ENCODE measurements at places on chromosomes 5 and 9.

DNA sequence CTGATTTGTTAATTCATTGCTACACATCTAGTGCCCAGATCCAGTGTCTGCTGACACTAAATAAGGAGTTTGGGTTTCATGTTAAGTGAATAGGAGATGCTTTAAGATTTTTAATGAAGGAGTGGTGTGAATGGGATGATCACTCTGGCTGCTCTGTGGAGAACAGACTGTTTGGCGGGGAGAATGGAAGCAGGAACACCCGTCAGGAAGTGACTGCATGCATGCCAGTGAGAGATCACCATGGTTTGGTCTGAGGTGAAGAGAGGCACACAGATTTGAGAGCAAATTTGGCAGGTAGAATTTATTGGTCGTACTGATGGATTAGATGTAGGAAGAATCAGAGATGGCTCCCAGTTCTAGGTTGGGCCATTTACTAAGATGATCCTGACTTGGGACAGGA is 19.8 kb downstream of the ATP6V0E1 start:
- no peak for DNase-seq

DNA sequence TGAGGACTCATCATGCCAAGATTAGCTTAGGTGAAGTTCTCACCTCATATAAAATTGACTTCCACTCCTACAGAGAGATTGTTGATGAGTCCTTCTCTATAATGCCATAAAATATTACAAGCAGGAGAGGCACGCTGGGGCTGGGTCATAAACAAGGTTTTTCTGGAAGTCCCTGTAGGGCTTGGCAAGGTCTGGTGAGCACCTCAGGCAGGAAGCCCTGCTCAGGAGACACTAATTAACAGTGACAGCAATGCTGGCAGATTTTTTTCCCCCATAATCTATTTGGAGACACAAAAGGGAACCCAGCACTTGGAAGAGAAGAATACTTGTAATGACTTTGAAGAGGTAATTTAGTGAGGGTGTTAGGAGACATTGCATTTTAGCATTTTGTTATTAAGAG is 118.7 kb downstream of the DIRAS2 start:
- DNase-seq = no peak

GRCh38 chr9:35604578-35605350 is at the start of gene TESK1:
TSS of gene TESK1 (plus strand) at chr9:35605262. CDS start at chr9:35605620, 358 bp downstream.
- DNase-seq = peak; percentile 83

DNA sequence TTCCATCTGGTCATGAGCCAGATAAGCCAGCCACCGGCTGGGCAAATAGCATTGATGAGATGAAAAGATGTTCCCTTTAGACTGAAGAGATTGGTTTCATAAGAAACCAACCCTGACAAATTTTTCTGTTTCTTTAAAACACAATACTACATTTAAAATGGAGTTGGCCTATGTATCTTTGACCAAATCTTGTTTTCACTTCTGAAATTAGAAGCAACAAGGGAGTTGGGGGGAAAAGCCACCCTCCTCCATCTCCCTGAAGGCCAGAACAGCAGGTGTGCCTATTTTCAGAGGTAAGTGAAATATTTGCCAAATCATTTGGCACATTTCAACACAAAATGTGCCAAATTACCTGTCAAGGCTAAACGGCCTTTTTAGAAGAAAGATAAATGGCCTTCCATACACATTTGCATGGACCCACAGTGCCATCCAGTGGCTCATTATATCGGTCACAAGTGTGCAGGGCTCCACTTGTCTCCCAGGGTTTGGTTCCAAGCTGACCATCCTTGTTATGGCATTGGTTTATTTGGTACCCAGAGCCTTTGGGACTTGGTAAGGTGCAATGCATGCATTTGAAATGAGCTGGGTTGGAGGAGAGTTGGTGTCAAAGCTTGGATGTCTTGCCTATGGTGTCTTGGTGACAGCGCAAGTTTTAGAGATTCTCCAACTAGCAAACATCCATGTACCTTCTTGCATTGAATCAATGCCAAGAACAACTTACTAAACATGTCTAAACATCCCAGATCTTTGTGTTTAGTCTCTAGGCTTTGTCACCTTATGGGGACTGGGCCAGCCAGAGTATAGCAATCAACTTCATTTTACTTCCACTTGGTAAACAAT is 372.0 kb upstream of the KIF2A start:
- DNase-seq = no peak

DNA sequence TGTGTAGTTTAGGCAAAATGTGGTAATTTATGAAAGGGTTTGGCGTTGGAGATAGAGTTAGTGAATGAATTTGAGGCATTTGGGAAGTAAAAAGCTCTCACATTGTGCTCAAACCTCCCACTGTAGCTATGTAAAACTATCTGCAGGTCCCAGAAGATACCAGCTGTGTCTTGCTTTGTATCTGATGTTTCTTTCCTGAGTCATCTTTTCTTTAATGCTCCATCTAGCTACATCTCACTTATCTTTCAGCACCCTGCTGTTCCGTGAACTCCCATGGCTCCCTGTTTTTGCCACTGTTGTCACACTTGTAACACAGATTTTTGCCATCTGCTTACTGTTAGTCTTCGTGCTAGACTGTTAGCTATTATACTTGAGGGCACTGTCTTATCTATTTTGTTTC is 253.1 kb downstream of the NPR3 start:
- DNase-seq = no peak

DNA sequence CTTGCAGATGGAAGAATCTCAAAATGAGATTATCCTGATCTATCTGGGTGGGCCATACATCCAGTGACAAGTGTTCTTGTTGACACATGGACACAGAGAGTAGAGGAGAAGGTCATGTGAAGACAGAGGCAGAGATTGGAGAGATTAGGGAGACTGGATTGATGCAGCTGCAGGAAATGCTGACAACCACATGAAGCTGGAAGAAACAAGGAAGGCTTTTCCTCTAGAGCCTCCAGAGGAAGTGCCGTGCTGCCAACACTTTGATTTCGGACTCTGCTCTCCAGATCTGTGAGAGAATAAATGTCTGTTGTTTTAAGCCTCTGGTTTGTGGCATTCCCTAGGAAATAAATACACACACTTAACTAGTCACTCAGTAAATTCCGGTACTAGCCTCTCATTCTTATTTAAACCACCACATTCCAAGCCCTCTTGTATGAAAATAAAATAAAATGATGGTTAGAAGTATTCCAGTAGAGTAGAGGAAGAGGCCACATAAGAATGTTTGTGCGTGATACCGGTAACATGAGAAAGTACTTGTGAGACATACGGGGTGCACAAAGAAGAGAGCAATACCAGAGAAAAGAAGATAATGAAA is 110.9 kb upstream of the DMAC1 start:
- peak; percentile 71 for DNase-seq

GRCh38 chr5:88251048-88251711 is 17.5 kb downstream of the TMEM161B start:
- no peak for DNase-seq

- DNase-seq = no peak
Measured at GRCh38 chr5:133032852-133033742, 6.7 kb upstream of the ZCCHC10 start.

- no peak for DNase-seq
Measured at GRCh38 chr5:11427569-11427968, 476.7 kb downstream of the CTNND2 start.

- DNase-seq = no peak
Measured at GRCh38 chr5:41253109-41253508, 39.8 kb upstream of the C6 start.

GRCh38 chr9:86939321-86939720 is 8.0 kb downstream of the GAS1 start:
- no peak for DNase-seq

Data from left forelimb (tissue), 1 donor.